ENCODE measurements at places on chromosomes 11 and 22.

GRCh38 chr11:80196932-80197554 is 756.2 kb upstream of the TENM4 start:
- DNase-seq, result no peak

- no peak for DNase-seq
These were observed 23.0 kb downstream of the PC start for GRCh38 chr11:66934950-66935779.

- DNase-seq, result no peak
These were observed 9.3 kb upstream of the PDGFB start for GRCh38 chr22:39254122-39254521.

DNA sequence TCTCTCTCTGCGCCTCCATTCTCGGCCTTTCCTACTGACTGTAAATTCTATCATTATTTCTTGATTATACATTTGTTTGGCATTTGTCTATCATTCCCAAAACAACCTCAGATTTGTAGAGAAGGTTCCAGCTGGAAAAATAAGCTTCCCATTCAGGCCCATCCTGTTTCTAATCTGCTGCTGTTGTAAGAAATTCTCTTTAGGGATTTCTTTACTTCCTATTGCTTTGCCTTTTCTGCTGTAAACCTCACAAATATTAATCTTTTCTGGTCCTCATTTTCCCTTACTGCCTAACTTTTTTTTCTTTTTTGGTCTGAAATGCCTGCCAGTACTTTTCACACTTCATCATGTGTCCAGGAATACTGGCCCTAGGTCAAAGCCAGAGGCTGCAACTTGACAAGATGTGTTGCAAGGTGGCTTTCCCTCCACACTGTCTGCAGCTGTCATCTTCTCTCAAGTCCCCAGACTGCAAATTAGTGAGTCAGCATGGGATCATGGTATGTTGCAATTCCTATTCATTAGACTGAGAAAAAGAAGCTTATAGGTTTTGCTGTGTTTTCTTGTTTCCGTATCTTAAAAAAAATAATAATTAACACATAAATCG is 858.7 kb upstream of the CHORDC1 start:
- DNase-seq, result no peak

- no peak for DNase-seq
These were observed 13.7 kb downstream of the PPM1F start for GRCh38 chr22:21938906-21939305.

GRCh38 chr11:58787903-58788302 is 56.2 kb upstream of the GLYAT start:
- no peak for DNase-seq

DNA sequence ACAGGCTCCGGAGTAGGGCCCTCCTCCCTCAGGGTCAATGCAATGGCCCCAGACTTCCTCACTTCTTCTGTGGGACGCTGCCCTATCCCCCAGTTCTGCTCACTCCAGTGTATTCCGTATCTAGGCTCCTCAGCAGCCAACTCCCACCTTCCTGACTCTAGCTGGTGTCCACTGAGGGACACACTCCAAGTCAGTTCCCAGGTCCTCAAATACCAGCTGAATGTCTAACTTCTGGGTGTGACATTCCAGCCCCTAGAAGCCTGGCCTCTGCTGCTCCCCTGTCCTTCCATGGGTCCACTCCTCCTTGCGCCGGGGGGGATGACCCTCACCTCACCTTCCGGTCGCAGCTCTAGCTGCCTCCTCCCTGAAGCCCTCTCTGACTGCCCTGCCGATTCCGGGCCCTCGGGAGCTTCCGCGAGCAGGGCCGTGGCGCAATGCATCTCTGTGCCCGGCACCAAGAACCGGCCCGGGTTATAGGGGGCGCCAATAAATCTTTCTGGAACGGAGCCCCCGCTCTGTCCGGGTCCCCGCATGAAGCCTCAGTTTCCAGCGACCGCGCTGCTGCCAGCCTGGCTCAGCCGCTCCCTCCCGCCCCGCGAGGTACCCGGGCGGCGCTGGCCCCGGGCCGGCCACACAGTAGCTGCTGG is 15.4 kb downstream of the BAD start:
- DNase-seq, result no peak

GRCh38 chr11:12266132-12266531 is 111.2 kb upstream of the PARVA start:
- no peak for DNase-seq

- no peak for DNase-seq
These were observed 76.0 kb upstream of the PICALM start for GRCh38 chr11:86144846-86145245.

DNA sequence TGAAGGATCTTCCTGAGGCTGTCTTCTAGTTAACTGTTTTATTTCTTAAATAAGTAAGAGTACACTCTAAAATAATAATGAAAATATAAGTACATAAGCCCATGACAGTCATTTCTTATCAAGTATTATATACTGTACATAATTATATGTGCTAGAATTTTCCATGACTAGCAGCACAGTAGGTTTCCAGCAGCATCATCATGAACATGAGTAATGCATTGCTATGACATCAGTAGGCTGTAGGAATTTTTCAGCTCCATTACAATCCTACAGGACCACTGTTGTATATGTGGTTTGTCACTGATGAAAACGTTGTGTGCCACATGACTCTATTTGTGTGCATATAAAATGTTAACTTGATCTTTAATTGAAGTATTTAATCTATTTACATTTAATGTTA is 22.0 kb downstream of the ZNF202 start:
- no peak for DNase-seq

GRCh38 chr11:14687943-14688627 is 44.5 kb downstream of the PDE3B start:
- DNase-seq, result no peak

- no peak for DNase-seq
These were observed 55.0 kb upstream of the PTH start for GRCh38 chr11:13550761-13551160.

DNA sequence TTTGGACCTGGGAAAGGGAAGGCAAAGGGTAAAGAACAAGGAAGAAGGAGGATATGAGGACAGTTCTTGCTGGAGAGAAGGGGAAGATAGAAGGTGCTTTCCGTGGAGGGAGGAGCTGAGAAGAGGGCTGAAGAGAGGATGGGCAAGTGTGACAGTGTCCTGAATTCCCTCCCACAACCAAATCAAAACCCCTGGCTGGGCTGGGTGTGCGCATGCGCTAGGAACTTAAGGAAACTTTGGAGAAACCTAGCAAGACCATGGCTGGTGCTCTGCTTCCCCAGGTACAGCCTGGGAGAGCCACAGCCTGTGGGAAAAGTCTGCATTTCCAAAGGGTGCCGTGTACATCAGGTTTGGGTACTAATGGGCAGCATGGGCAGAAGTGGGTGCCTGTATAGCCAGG is 29.0 kb upstream of the FJX1 start:
- no peak for DNase-seq

DNA sequence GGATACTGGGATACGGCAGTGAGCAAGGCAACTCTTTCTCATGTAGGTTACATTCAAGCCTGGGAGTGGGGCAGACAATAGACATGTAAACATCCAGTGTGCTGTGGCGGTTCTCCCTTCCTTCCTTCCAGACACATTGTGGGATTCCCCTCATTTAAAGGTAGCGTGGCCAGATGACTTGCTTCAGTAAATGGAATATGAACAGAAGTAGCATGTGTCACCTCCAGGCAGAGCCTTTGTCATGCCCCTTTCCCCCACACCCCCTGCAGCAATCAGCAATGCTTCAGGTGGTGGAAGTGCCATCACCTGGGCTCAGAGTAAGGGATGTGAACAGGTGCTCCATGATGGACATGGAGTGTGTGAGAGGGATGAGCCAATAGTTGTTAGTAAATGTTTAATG is 34.8 kb upstream of the TTC12 start:
- DNase-seq, result no peak

DNA sequence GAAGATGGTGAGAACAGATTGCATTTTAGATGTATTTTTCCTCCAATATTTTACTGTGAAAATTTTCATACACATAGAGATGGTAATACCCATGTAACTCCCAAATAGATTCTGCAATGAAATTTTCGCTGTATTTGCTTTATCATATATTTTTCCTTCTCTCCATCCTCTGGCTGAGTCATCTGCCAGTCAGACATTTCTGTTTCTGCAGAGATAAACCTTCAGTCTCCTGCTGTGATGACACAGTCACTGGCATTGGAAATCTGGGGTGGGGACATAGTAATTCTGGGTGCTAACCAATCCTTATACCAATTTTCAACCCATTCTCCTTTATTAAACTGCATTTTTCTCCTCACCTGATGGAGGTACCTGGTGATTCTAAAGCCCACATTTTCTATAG is 33.7 kb downstream of the SVIP start:
- DNase-seq, result no peak

- peak; percentile 76 for DNase-seq
These were observed 883 bp downstream of the HIPK3 start for GRCh38 chr11:33257897-33258630.

- DNase-seq, result no peak
These were observed 70.1 kb upstream of the PICALM start for GRCh38 chr11:86138958-86139357.
